ENCODE measurements at places on chromosomes 2 and 18.

DNA sequence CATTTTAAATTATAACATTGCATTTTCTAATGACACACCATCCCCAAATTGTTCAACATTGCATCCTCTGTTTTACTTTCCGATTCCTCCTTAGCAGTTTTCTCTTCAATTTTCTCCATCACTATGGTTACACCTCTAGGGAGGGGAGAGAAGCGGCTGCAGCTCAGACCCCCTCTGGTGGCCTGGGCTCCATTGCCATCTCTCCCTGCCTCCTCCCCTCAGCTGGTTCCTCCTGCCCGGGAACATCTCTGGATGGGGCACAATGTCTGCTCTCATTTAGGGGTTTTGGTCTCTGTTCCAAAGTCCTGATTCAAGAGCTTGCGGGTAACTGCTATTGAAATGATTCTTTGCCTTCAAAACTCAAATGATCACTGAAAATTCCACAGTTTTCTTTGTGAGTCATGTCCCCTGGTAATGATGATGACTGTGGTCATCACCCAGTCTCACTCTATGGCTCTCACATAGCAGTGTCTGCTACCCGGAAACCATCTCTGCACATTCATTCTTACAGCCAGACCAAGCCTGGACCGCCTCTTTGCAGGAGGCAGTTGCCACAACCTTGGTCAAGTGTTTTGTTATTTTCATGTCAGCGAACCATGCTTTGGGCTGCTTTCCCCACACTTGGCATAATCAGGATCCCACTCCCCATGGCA lies 263.9 kb downstream of the ALPK2 start:
- DNase-seq: no peak

GRCh38 chr2:203732953-203733510 lies 26.6 kb downstream of the CD28 start:
- no peak for DNase-seq

GRCh38 chr2:102657770-102658169 lies 38.4 kb downstream of the SLC9A2 start:
- DNase-seq: peak; percentile 32

DNA sequence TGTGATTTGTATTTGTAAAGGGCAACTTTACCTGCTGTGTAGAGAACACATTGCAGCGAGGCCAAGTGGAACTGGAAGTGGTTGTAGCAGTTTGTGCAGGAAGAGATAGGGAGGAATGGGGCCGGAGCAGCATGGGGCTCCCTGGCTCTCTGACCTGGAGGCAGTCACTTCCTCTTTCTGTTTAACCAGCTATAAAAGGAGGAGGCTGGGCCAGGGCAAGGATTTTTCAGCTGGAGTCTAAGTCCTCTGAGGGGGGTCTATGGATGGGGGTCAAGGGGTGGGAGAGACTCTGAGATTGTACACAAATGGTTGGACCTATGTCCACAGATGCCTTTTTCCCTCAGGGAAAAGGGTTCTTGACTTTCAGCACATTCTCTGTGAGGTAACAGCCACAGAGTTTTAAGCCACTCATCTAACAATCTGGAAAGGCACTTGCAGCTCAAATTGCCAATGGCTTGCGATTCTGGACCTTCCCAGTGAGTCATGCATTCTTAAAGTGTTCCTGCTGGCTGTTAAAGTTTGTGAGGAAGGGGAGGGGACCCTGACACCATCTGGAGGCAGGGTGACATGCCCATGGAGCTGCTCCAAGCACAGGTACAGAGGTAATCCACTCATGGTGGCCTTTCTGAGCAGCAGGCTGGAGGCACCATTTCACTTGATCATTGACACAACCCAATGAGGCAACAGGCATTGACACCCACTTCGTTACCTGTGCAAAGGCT lies 347.0 kb downstream of the CYRIA start:
- no peak for DNase-seq

GRCh38 chr2:237700512-237701032 lies 73.2 kb downstream of the LRRFIP1 start:
- DNase-seq: peak; percentile 74

DNA sequence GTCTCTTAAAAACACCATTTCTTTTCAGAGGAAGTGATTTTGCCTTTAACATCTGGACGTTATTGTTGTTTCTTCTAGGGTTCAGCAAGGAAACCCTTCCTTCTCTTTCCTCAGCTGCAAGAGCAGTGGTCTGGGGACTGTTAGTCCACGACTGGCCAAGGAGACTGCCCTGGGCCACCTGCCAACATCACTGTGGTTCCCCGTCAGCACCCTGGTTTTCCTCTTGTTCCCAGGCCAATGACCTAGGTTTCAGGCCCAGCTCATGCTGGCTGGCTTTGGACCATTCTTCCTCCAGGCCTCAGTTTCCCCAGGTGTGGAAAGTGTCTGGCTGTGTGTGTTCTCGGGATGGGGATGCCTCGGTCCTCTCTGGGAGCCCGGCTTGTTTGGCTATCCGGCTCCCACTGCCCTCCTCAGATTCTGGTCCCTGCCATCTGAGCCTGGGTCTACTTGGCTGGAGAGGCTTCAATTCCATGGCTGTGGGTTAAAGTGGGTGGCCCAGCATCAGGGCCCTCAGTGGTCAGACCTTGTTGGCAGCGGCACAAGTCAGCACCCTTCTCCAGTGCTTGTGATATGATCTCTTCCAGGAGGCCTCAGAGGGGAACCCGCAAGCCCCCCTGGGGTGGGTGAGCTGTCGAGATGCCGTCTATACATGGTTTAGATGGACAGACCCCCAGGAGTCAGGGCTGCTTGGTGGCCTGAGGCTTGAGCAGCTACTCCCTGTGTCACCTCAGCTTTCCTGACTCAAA lies 234.3 kb upstream of the HS6ST1 start:
- no peak for DNase-seq

DNA sequence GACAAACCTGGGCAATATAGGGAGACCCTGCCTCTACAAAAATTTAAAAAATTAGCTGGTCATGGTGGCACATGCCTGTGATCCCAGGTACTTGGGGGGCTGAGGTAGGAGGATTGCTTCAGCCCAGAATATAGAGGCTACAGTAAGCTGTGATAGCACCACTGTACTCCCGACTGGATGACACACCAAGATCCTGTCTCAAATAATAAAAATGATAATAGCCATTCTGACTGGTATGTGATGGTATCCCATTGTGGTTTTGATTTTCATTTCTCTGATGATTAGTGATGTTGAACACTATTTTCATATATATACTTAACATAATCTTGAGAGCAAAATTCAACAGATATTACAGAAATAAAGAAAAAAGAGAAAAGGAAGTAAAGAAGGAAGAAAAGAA lies 1491.0 kb upstream of the PIK3C3 start:
- DNase-seq: no peak

DNA sequence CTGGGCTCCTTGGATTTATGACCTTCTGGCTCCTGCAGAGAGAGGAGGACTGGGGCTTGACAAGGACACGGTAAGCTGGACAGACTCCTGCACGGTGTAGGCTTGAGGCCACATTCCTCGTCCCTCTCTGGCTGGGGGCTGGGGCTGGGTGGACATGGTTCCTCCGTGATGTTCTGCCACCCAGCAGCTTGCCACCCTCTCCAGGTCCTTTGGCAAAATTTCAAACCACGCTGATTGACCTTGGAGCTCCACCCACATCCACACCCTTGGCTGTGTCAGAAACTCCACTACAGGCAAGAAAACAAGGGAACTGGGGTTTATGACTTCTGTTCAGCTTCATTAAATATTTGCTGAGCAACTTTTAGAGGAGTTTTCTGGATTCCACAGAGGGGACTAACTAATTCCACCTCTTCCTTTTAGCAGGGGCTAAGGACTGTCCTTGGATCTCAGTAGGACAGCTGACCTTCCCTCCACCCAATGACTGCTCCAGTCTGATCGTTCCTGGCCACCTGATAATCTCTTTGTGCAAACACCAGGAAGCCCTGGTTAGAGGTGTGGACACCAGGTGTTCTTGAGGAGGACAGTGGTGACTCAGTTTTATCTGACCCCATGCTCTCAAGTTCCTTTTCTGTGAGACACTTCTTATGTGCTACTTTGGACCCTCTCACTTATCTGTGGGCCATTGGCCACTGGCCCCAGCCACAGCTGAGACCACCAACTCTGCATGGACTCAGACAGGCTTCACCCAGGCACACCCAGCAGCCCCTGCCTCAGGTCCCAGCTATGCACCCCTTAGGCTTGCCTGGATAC lies 29.3 kb downstream of the GPR55 start:
- DNase-seq: no peak

DNA sequence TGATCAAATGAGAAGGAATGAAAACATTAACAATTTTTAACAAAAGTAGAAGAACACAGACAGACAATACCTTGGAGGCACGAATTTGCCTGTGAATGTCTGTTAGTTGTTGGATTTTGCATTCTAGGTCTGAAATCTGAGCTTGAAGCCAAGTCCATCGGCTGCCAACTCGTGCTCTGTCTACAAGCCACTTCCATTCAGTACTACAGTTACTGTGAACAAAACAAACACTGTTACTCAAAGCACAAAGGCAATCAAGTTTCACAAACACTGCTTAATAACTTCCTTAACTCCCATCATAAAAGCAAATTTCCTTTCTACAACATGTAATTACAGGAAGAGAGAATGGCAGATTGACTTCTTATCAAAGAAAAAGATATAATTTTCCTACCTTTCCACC lies 42.2 kb downstream of the KANSL1L start:
- DNase-seq: no peak

GRCh38 chr2:119567292-119567691 lies 23.0 kb downstream of the CFAP221 start:
- no peak for DNase-seq

GRCh38 chr2:105526000-105526925 lies 127.4 kb upstream of the FHL2 start:
- no peak for DNase-seq

- DNase-seq: no peak
Observed at GRCh38 chr2:223945755-223946154, 620 bp upstream of the WDFY1 start.

- DNase-seq: no peak
Observed at GRCh38 chr2:201796478-201796865, 9.9 kb upstream of the CDK15 start.

DNA sequence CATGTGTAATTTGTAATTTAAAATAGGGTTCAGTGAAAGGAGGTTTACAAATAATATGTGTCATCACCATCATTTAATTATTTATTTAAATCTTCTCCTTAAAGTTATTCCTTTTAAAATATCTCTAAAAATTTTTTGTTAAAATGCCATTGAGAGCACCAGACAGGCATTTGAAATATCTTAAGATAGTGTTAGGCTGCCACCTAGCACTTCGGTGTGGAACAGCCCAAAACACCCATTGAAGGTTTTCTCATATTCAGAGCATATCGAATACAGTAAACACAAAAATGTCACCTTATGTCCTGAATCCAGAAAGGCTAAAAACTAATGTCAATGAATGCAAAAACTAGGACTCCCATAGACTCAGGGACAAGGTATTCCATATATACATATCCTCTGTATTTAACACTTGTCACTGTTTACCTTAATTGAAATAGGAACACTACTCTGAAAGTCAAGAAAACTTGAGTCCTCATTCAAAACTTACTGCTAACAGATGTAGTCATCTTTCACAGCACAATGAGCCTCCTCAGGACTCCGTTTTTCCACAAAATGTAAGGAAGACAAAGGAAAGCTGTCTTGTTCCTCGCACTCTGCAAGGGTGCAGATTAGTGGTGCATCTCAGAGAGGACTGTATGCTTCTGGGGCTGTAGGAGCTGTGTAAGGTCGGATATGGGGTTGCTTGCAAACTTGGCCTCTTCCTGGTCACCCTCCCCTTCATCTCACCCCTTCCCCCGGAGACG lies 329.5 kb downstream of the PAX3 start:
- DNase-seq: no peak

DNA sequence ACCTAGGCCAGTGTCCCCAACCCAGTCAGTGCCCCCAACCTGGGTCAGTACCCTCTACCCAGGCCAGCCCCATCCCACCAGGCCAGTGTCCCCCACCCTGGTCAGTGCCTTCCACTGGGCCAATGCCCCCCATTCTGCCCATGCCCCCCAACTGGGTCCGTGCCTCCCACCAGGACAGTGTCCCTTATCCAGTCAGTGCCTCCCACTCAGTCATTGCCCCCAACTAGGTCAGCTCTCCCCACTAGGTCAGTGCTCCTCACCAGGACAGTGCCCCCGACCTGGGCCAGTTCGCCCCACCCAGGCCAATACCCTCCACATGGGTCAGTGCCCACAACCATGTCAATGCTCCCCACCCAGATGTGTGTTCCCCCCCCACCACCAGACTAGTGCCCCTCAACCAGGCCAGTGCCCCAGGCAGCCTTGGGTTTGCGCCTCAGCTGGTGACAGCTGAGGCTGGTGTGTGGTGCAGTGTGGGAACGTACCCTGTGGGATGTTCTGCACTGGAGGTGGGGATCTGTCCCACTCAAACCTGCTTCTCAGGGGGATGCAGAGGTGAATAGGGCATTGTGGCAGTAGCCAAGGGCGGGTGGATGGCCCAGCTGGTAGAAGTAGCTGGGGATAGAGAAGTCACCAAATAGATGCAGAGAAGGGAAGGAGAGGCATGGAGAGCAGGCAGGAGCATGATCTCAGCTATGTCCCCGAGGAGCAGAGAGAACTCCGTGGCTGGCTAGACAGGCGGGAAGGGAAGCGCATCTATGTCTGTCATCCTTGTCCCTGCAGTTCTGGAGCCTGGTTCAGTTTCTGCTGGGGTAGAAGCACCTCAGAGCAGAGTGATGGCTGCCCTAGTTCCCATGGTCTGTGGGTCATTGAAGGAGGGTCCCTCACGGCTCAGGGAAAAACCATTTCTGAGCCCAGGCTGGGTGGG lies 168.8 kb downstream of the SH3RF3 start:
- no peak for DNase-seq

- DNase-seq: no peak
Observed at GRCh38 chr2:51619961-51620360, 588.0 kb upstream of the NRXN1 start.

- DNase-seq: no peak
Observed at GRCh38 chr2:128602038-128602698, 283.5 kb upstream of the HS6ST1 start.

DNA sequence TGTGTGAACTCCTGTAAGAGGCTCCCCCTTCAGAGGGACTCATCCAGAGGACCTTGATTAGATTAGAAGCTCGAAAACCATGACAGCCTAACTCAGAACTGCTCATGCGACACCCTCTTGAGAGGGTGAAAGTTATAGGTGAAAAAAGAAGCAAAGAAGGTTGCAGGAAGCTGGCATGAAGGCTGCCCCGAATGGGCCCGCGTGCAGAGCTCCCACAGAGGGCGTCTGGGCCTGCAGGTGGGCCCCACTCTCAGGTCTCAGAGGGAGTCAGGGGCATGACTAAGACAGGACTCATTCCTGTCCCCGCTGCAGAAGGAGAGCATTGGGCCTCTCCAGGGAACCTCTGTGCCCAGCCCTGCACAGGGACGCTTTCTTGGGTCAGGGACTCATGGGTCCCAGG lies 235.4 kb downstream of the EIPR1 start:
- DNase-seq: no peak

Data from GM06990 (cell line).